Right ventricle myocardium superior (tissue), 1 donor: ENCODE measurements at places on chromosomes 7 and 10. TPM values are rescaled to one million over a fixed set of nuclear protein-coding genes. Genes with fewer than 3 reads are reported as not detected.

GRCh38 chr10:26368463-26368862 is 69.7 kb upstream of the APBB1IP start:
- no peak for DNase-seq

DNA sequence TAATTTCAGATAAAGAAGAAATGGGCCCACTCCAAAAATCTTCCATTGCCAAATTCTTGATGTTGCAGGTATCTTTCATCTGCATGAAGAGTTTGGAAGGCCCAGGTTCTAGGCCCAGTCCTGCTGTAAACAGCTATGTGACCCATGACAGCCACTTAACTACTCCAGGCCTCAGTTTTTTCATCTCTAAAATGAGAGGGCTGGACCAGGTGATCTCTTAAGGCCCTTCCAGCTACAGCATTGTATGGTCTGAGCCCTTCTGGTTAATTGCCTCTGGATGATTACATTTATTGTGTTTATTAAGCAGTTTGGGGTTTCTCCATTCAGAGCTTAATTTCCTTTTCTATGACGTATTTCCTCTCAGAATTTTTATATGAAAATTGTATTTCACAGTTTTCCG is 190.8 kb upstream of the KMT2E start:
- DNase-seq = no peak

Gene SEMA4G
- 0.86 TPM for total RNA-seq

Gene TRPV5
- not detected for total RNA-seq

DNA sequence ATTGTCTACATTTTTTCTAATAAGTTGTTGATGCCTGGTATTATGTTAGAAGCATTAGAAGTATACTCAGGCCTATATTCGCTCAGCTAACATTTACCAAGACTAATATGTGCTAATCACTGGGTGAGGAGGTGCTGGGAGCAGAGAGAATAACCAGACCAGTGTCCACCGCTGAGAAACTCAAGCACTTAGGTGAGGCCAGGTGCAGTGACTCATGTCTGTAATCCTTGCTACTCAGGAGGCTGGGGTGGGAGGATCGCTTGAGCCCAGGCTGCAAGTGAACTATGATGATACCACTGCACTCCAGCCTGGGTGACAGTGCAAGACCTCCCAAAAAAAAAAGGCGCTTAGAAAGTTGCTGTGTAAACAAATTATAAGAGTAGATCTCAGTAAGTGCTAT is 182.2 kb upstream of the AOAH start:
- DNase-seq = no peak
